WERI-Rb-1 (cell line): ENCODE measurements at places on chromosomes 5 and 9.

DNA sequence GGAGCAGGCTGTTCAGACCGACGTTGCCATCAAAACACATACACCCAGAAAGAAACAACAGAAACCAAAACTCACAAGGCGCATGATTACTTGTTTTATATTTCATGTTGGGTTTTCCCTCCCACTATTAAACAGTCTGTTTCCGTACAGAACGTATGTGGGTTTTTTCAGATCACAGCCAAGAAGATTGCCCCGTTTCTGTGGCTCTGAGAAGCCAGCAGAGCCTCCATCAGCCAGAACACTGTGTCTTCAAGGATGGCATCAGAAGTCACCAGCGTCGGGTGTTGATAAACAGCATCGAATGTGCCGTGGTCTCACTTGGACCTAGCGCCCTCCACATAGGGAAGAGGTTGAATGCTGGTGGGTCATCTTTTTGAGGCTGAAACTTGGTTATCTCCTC is 42.8 kb downstream of the FAM78A start:
- no peak for DNase-seq

DNA sequence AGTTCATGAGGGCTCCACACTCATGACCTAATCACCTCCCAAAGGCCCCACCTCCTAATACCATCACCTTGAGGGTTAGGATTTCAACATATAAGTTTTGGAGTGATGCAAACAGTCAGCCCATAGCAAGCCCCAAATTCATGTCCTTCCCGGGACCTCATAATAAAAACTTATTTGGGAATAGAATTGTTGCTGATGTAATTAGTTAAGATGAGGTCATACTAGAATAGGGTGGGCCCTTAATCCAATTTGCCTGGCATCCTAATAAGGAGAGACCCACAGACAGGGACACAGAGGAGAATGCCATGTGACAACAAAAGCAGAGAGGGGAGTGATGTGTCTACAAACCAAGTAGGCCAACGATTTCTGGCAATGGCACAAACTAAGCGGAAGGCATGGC is 347.1 kb downstream of the ARHGEF28 start:
- DNase-seq: no peak

- DNase-seq: no peak
These were observed 36.7 kb downstream of the MRPS27 start for GRCh38 chr5:72283358-72283757.

DNA sequence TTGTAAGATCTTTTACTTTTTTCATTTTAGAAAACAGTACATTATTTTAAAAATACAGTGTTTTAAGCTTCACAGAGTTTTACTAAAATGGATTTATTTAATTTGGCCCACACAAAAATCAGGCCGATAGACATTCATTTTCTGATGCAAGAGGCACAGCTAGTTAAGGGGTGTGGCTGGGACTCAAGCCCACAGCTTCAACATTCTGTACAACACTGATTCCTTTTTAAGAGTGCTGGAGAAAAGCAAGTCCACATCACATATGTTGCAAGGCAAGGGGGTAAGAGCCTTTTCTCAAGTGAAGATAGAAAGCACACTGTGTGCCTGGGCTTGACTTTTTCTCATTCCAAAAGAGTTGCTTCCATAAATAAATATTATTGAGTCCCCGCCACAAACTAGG is 195.9 kb downstream of the RFK start:
- no peak for DNase-seq

GRCh38 chr5:80825786-80826460 is 134.2 kb upstream of the RASGRF2 start:
- DNase-seq: no peak

DNA sequence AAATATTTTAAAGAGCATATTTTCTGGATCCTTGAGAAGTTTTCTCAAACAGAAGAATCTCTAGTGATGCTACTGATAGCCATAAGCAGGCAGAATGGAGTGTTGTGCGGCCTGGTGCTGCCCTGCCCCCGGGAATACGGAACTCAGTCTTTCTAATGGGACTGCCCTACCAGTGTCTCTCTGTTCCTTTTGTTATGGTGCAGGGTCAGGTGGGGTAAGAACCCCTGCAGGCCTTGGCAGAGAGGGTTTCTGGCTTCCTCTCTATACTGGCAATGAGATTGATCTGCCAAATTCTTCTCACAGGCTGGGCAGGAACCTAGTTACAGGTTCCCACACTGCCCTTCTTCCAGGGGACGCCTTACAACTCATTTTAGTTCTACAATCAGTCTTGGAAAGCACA is 2.6 kb downstream of the IL5 start:
- DNase-seq: no peak

DNA sequence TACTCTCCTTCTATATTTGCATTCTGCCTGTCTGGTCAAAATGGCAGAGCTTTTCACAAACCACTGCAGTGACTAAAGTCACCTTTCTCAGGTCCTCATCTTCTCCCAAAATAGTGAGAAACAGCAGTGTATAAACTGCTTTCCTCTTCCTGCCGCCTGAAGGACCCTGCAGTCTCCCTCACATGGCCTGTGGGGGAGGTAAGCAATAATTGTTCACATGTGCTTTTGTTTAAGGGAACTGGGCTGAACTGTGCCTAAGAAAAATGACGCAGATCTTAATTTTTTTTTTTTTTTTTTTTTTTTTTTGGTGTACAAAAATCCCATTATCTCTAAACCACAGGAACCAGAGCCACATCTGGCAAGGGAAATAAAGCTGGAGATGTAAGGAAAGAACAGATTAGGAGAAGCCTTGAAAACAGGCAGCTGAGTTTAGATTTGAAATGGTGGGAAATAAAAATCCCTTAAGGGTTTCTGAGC is 131.7 kb upstream of the VLDLR start:
- no peak for DNase-seq

DNA sequence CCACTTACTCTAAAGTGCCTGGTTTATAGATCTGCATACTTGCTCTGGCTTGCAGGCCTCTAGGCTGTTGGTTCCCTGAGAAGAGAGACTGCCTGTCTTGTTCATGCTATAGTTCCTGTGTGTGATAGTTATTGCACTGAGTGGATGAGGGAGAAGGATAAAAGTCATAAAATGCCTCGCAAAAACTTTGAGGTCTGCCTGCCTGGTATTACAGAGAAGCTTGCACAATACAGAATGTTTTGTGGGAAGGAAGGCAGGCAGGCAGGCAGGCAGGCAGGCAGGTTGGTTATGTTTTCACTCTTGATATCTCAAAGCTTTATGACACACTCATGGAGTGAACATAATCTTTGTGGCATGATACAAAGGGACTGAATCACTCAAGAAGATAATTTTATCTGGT is 287.1 kb downstream of the SLIT3 start:
- no peak for DNase-seq
